ENCODE measurements at places on chromosomes 13 and 19.

- DNase-seq, result no peak
Measured at GRCh38 chr13:41419206-41419605, 38.1 kb upstream of the RGCC start.

DNA sequence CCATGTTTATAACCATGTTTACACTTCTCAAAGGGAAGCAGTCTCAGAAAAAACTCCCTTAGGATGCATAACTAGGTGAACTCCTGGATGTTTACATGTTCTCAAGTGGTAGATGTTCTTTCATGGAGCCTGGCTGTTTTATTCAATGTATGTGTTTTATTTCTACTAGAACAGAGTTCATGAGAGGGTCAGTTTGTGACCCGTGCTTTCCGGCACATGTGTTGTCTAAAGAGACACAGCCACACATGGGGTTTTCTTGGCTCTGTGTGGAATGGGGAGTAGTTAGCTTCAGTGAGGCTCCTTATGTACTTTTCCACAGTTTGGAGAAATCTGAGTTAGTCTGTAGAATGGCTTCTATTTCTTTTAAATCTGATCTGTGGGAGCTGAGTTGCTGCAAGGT lies 60.9 kb downstream of the ATP8A2 start:
- DNase-seq, result no peak

GRCh38 chr13:106573868-106574267 lies 5.9 kb upstream of the ARGLU1 start:
- DNase-seq, result no peak

DNA sequence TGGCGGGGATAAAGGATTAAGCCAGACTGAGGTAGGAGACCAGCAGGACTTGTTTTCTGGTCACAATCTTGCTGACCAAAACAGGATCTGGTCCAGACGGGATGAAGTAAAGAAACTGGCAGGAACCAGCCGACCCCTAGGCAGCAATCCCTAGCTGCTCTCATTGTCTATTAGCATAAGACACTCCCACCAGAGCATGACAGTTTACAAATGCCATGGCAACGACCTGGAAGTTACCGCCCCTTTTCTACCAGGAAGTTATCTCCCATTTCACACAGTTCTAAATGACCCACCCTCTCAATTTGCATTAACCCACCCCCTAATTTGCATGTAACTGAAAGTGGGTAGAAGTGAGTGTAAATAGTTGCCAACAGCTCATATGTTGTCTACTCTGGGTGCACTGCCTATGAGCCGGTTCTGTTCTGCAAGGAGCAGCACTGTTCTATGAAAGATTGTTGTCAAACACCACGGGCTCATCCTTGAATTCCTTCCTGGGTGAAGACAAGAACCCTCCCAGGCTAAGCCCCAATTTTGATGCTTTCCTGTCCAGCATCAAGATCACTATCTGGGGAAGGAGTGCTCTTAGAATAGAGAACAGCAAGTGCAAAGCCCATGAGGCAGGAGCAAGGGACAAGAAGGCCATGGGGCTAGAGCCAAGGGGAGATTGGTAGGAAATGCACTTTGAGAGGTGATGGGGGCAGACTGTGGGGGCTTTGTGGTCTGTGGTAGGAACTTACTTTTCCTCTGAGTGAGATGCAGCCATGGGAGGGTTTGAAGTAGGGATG lies 13.9 kb upstream of the FBXO27 start:
- DNase-seq, result no peak

DNA sequence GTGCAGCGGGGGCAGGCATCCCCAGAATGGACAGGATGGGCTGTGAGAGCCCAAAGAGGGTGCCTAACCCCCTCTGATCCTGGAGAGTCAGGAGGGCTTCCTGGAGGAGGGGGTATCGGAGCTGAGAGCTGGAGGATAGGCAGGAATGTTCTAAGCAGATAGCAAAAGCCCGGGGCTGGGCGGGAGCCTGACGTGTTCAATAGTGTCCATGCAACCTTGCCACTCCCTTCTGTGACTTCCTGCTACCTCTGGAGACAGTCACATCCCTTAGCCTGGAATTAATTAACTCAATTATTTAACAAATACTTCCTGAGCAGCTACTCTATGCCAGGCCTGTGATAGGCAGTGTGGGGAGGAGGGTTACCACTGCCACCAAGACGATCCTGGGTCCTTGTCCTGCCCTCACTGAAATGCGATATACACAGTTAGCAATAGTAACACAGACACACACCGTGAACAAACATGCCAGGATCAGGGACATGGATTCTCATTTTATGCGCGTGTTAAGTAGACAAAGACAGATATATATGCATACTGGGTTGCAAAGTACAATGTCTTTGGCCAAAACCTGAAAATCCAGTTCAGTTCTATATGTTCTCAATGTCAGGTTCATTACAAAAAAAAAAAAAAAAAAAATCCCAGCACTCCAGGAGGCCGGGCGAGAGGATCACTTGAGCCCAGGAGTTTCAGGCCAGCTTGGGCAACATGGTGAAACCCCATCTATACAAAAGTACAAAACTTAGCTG lies 10.7 kb downstream of the AP2S1 start:
- no peak for DNase-seq

DNA sequence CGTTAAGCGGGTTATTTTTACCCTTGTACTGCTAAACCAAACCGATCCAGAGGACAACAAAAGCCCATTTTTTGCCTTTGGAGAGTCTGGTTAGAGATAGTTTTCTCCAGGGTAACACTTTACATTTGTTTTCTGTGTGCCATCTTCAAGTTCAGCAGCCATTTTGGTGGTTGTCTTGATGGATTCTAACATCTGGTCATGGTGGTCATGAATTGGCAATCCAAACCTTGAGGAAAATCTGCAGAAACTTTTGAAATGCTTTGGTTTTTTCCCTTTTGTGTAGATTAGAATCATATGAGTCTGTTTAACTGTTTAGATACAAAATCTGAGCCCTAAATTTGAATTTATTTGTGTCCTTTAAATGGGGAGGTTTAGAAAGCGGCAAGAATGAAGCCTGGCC lies 16.6 kb downstream of the HNRNPM start:
- DNase-seq, result no peak

GRCh38 chr13:23146811-23147625 lies 33.8 kb upstream of the SGCG start:
- DNase-seq, result no peak

DNA sequence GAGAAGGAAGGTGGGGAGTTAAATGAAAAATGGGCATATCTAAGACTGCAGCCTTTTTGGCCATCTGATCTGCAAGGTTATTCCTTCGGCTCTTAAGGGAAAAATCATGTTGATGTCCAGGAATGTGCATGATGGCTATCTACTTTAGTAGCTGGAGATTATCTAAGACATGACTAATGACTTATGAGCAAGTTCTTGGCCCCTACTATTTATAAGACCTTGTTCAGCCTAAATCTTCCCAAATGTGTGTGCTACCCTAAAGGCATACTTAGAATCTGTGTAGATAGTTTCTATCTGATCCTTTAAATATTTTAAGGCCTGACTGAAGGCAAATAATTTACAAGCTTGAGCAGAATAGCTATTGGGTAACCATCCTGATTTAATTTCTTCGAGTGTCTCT lies 41.8 kb upstream of the CD177 start:
- no peak for DNase-seq

- DNase-seq, result no peak
Measured at GRCh38 chr19:858868-859843, at the start of gene CFD. TSS of gene CFD (plus strand) at chr19:859664. CDS start at chr19:859690, 26 bp downstream.

DNA sequence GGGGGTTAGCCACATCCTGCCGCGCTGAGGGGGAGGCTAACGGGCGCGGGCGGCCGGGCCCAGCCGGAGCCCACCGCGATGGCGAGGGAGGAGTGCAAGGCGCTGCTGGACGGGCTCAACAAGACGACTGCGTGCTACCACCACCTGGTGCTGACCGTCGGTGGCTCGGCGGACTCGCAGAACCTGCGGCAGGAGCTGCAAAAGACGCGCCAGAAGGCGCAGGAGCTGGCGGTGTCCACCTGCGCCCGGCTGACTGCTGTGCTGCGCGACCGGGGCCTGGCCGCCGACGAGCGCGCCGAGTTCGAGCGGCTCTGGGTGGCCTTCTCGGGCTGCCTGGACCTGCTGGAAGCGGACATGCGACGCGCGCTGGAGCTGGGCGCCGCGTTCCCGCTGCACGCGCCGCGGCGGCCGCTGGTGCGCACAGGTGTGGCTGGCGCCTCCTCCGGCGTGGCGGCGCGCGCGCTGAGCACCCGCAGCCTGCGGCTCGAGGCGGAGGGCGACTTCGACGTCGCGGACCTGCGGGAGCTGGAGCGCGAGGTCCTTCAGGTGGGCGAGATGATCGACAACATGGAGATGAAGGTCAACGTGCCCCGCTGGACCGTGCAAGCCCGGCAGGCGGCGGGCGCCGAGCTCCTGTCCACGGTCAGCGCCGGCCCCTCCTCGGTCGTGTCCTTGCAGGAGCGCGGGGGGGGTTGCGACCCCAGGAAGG lies 692 bp downstream of the RGS9BP start:
- peak; percentile 59 for DNase-seq

GRCh38 chr19:32976223-32976805 lies 4.3 kb downstream of the FAAP24 start:
- peak; percentile 71 for DNase-seq

DNA sequence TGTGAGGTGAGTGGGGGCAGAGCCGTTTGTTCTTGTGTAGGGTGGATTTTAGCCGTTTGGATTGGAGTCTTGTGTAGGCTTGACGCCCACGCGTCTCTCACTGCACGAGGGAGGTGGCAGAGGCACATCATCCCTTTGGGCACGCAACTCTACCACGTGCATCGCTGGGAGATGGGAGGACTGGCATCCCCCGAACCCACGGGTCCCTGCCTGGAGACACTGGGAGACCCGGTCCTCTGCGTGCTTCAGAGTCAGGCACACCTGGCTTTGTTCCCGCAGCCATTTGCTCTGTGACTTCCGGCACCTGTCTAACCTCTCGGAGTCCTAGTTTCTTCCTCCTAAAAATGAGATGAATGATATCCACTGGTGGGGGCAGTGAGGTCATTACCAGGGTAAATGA lies 6.4 kb downstream of the ARHGEF7 start:
- DNase-seq, result no peak

DNA sequence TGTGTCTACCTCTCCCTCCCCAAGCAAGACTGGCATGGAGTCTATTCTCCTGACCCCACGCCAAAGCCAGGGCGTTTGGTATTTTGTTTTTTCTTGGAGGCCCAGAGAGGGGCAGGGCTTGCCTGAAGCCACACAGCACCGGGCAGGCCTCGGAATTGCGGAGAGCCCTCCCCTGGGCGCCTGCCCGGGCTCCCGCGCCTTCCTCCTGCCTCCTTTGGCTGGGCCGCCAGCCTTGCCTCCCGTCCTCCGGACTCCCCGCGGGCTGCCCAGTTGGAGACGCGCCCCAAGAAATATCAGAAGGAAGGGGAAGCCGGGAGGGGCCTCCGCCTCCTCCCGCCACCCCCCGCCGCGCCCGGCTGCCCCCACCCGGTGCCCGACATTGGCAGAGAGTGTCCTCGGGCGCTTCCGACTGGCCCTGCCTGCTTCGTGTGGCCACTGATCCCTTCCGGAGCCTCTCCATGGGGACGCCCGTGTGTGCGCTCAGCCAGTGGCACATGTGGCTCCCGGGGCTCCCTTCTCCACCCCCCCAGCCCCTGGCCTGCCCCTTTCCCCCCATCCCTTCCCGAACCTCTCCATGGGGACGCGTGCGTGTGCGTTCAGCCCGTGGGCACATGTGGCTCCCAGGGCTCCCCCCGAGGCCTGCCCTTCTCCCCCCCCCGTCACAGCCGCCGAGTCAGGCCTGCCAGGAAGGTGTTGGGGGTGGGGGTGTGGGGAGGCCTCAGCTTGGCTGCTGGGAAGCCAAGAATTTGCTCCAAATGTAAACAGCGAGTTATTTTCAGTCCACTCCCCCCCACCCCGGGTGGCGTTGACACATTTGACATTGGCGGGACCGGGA lies 37.3 kb downstream of the NFIC start:
- DNase-seq, result peak; percentile 94

- DNase-seq, result peak; percentile 45
Measured at GRCh38 chr19:53037101-53038097, 7.1 kb upstream of the ERVV-2 start.

DNA sequence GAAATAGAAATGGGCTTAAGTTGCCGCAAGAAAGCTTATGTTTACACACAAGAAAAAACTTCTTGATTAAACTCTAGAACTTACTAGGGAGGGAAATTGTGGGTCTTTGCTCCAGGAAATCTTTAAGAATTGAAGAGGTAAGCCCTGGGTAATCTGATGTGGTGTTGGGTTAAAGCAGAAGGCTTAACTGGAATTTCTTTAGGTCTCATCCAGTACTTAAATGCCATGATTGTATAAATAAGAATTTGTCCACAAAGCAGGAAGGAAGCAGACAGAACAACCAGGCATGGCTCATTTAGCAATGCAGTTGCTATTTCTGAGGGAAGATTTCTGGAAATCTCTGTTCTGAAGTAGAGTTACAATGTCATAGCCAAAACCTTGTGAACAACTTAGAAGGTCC lies 360.4 kb downstream of the KLF5 start:
- no peak for DNase-seq

GRCh38 chr13:38697197-38697596 lies 10.3 kb downstream of the FREM2 start:
- no peak for DNase-seq

DNA sequence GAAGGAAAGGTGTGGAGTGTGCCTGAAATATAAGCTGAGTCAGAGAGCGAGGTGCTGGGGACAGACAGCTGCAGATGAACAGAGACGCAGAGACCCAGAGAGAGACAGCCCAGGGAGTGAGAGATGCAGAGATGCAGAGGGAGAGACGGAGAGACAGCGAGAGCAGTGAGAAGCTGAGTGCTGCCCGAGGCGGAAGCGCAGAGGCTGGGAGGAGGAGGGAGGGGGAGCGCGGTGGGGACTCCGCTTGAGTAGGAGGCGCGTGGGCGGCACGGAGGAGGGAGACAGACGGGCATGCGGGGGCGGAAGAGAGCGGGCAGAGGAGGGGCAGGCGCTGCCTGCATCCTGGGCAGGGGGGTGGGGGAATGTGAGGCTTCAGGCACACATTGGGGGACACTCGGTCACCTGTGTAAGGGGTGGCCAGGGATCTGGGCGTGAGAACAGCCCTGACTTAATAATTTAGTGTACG lies 25.7 kb downstream of the SLC8A2 start:
- DNase-seq, result no peak

Measured in right lobe of liver (tissue), 6 donors.